ENCODE measurements at places on chromosomes 2 and 18. TPM values are rescaled to one million over a fixed set of nuclear protein-coding genes. Genes with fewer than 3 reads are reported as not detected.

Gene EFR3B
- total RNA-seq = 0.51 TPM

- DNase-seq = no peak
Measured at GRCh38 chr18:6955304-6955703, 162.3 kb downstream of the LAMA1 start.

- DNase-seq = peak; percentile 70
Measured at GRCh38 chr2:187842978-187843847, 289.0 kb upstream of the TFPI start.

- DNase-seq = no peak
Measured at GRCh38 chr2:13504808-13505207, 788.1 kb downstream of the TRIB2 start.

GRCh38 chr2:160269803-160270570 is 69.9 kb upstream of the ITGB6 start:
- DNase-seq = peak; percentile 97

Gene FNDC4
- total RNA-seq = 18.3 TPM

Gene DRC1
- under 0.01 TPM for total RNA-seq

Gene BCL11A
- total RNA-seq = under 0.01 TPM

DNA sequence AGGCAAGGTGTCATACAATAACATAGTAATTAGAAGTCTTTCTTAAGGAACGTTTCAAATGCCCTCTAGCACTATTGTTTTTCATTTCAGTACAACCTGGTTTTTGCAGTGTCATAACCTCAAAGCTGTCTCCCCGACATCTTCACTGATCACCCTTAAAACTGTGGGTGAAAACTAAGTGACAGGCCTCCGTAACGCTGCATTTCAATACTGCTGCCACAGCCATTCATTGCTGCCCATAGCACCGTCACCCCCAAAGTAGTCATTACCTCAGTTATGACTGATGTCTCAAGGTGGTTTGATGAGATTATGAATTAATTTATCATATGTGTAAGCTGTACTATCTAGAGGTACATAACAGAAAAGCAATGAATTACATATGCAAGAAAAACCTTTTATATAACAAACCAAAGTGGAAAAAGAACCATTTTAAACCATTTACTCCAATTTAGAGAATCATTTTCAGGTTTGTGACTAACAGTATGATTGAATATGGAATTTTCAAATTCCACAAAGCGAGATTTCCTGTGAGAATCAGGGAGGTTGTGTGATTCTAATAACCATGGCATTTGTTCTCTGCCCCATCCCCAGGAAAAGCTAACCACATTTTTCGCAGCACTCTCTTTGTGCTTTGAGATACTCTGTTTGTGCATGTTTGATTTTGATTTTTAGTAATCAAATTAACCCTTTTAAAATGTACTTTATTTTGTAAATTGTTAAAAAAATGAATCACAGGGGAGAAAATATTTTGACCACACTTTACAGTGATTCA is 263.0 kb downstream of the PTGR3 start:
- DNase-seq = no peak

- no peak for DNase-seq
Measured at GRCh38 chr2:190657474-190658255, 8.8 kb downstream of the NAB1 start.

Gene LINC00305
- not detected for total RNA-seq

GRCh38 chr2:168312036-168312822 is 64.8 kb upstream of the STK39 start:
- DNase-seq = peak; percentile 49

DNA sequence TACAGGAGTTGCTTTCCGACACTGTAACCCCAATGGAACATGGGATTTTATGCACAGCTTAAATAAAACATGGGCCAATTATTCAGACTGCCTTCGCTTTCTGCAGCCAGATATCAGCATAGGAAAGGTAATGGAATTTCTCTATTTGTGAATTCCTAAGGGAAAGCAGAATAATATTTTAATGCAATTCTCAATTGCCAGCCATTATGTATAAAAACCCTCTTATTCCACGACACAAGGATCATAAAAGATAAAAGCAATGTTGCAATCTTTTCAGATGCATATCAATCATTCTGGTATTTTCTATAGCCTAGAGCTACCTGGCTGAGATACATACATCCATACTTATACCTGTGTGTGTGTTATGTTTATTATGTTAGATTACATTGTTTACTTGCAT is 31.2 kb downstream of the PTH2R start:
- DNase-seq = no peak

- no peak for DNase-seq
Measured at GRCh38 chr2:10350761-10351160, 48.1 kb downstream of the HPCAL1 start.

Gene MYOM1
- total RNA-seq = 0.26 TPM

DNA sequence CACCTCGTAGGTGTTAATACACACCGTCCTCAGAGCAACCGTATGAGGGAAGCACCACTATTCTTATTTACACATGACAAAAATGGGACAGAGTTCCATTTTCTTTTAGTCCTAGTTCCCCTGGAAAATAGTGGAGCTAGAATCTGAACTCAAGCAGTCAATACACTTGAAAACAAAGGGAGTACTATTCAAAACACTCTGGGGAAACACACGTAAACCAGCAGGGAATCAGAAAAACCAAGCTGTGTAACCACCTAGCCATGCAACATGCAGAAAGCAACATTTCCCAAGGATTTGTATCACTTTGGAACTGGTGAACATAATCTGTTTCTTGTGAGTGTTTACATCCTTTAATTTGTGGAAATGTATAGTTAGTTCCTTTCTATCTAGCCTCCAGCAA is 208.2 kb downstream of the UBE2E3 start:
- DNase-seq = no peak

Gene OSR1
- 17.7 TPM for total RNA-seq

Gene LRATD1
- 0.51 TPM for total RNA-seq

Gene SLC9A4
- total RNA-seq = not detected

DNA sequence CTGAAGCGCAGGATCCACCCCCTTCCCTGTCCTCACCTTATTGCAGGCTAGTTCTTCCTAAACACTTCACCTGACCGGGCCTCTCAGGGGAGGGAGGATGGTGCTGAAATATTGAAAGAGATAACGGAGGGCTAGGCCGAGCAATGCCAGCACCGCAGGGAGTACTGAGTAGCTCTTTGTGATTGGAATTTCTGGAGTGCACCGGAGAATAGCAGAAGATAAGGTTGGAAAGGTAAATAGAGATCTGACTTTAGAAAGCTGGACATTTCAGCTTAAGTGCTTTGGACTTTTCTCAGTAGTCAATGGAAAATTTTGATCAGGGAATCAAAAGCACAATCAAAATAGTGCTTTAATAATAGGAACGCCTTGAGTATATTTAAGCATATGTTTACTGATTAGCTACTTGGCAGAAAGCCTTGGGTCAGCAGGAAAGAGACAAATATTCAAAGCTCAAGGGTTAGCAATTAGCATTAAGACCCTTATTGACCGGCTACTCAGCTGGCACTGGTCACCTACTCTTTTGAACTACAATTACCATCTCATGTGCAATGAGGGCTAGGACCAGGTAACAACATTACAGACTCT is 142.9 kb upstream of the NDUFV2 start:
- DNase-seq = no peak

DNA sequence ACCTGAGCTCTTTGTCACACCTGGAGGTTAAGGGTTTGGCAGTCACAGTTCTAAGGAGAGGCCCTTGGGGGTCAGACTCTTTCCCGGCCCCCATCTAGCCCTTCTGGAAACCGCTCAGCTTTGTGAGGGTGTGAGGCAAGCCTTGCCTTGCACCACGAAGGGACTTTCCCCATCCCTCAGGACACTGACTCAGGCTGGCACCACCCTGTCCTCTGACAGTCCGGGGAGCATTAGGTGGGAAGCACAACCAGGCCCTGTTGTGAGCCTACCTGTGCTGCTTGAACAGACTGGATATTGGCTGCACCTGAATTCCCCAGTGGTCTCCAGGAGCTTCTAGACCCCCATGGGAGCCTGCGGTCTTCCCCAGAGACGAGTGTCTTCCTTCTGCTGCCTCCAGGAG is 47.0 kb upstream of the GBX2 start:
- DNase-seq = no peak

Gene ABHD3
- total RNA-seq = 17.0 TPM

- no peak for DNase-seq
Measured at GRCh38 chr18:36316246-36316645, 18.7 kb downstream of the FHOD3 start.

Gene MALL
- total RNA-seq = 3.1 TPM

Gene MTERF4
- total RNA-seq = 29.0 TPM

DNA sequence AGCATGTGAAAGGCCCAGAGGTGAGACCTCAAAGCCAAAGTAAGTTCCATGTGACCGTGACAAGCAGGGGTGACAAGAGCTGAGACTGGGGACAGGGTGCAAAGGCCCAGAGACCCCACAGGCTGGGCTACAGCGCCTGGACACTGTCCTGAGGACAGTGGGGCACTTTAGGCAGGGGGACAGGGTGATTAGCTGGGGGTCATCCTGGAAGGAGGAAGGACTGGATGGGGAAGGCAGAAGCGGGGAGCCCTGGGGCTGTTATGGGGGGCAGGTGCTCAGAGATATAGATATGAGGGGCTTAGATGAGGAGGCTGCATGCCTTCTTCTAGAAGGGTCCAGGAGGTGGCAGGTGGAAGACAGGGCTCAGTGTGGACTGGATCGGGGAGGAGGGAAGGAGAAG is 31.5 kb downstream of the KIF1A start:
- DNase-seq = no peak

- no peak for DNase-seq
Measured at GRCh38 chr2:26395394-26395793, 6.3 kb upstream of the DRC1 start.

GRCh38 chr2:29139152-29139551 is 23.9 kb downstream of the CLIP4 start:
- peak; percentile 81 for DNase-seq

DNA sequence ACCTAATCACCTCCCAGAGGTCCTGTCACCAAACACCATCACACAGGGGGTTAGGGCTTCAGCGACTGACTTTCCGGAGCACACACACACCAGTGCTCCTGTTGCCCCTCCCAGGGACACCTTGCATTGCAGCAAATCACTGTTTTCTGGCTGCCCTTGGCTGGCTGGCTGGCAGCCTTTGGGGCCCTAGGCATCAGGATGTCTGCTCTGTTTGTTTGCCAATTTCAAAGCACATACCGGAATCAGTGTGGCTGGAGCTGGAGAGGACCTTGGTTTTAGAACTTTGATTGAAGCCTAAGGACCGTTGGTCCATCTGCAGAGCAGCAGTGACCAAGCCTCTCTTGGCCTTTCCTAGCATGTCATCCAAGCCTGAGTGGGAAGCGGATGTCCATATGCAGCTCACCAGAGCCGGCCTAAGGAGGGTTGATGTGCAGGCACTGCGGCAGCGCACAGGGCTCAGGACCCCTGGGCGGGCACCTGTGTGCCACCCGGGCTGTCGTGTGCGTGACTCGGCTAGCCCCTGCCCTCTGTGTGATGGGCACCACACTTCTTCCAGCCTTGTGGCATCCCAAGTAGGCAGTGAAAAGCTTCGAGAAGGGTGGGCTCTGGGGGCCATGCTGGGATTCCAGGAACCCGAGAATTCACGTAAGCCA is 62.1 kb downstream of the GBX2 start:
- DNase-seq = no peak

- DNase-seq = no peak
Measured at GRCh38 chr2:16632598-16632997, 33.0 kb downstream of the CYRIA start.

Gene CAVIN2
- 12.6 TPM for total RNA-seq

DNA sequence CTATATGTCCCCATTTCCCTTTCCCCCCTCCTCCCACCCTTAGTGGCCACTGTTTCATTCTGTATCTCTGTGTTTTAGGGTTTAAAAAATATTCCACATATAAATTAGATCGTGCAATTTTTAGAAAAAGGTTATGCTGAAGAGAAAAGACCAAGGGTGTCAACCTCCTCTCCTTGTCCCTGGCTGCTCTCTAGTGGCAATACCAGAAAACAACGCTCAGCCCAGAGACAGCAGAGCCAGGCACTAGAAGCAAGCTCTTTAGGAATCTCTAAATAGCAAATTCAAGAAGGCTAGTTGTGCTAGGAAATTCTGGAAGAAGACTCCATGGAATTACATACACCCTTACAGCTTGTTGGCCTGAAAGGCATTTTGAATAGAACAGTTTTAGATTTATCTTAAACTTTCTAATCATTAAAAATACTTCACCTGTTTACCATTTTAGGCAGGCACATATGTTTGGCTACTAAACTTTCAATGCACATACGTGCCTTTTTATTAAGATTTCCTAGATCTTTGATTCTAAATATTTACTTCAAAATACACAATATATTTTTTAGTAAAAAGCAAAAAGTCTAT is 35.1 kb upstream of the RASGRP3 start:
- DNase-seq = peak; percentile 82

DNA sequence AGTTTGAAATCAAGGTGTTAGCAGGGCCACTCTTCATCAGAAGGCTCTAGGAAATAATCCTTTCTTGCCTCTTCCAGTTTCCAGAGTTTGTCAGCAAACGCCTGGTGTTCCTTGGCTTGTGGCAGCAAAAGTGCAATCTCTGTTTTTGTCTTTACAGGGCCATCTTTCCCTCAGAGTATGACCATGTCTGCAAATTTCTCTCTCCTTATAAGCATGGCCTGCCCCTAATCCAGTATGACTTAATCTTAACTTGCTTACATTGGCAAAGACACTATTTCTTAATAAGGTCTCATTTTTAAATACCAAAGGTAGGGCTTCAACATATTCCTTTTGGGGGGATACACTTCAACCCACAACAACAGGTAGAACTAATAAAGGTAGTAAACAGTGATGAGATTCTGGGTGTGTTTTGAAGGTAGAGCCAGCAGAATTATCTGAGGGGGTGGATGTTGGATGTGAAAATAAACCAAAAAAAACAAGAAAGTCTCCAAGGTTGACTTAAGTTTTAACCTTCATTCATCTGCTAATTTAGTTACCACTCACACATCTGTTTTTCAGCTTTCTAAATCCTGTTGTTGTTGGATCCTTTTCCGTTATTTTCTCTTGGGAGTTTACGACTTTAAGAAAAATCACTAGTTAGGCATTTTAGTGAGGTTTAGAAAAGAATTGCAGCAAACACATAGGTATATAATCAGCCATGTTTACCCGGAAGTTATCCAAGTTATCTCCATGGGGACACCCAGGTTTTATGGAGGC is 234.4 kb upstream of the FIGN start:
- peak; percentile 2 for DNase-seq

Gene ATP8B1
- total RNA-seq = 53.4 TPM

- peak; percentile 72 for DNase-seq
Measured at GRCh38 chr18:54684784-54685183, 93.7 kb downstream of the DYNAP start.

DNA sequence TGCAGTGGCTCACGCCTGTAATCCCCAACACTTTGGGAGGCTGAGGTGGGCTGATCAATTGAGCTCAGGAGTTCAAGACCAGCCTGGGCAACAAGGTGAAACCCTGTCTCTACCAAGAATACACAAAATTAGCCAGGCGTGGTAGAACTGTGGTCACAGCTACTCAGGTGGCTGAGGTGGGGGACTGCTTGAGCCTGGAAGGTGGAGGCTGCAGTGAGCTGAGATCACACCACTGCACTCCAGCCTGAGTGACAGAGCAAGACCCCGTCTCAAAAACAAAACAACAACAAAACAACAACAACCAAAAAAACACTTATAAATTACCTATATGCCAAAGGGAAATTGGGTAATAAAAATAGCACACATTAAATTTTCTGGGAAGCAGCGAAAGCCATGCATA is 141.6 kb downstream of the HDAC4 start:
- DNase-seq = no peak
